ENCODE measurements at places on chromosomes 2 and 18.

GRCh38 chr2:188898261-188898660, 75.9 kb upstream of the COL3A1 start:
- no peak overlapping the region for H3K4me3 ChIP-seq
- H3K36me3 ChIP-seq = no peaks in the 10 kb centered on the region
- no peak for DNase-seq
- H3K27me3 ChIP-seq = no peaks in the 10 kb centered on the region
- no peak overlapping the region for H3K27ac ChIP-seq

- peaks cover 6% of the 10 kb centered on the region for H3K27me3 ChIP-seq
- H3K4me1 ChIP-seq = no peaks in the 10 kb centered on the region
- no peak for DNase-seq
- no peak overlapping the region for H3K27ac ChIP-seq
- no peaks in the 10 kb centered on the region for H3K36me3 ChIP-seq
These were observed 235.8 kb upstream of the RAB12 start for GRCh38 chr18:8373486-8373885.

DNA sequence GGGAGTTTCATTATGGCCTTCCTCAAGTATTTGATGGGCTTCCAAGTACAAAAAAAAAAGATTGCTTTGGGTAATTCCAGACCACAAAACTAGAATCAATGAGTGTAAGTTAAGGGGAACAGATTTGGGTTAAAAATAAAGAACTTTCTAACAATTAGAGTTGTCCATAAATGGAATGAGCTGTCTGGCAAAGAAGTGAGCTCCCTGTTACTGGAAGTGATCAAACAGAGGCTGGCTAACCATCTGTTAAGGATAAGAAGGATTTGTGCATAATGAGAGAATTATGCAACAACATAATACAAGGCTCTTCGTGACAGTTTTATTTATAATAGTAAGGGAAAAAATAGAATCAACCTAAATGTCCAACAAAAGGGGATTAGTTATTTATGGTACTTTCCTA, 44.6 kb upstream of the ACVR1 start:
- DNase-seq = no peak
- H3K4me3 ChIP-seq = no peak overlapping the region
- H3K4me1 ChIP-seq = peaks cover 9% of the 10 kb centered on the region

DNA sequence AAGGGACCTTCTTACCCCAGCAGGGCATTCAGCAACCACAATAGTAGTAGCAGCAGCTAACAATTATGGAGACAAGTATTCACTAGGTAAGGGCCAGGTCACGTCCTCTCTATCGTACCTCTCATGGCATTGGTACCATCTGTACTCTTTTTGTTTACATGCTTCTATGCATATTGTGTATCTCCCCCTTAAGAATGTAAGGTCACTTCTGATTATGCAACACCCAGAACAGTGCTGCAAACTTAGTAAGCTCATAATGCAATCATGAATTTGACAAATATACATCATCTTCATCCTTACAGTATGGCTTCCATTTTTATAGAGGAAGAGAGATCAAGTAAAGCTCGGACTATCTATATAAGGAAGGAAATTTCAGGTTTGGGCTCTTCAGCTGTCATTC, 46.1 kb downstream of the SPRED2 start:
- peaks cover 45% of the 10 kb centered on the region for H3K4me1 ChIP-seq
- no peak overlapping the region for H3K4me3 ChIP-seq
- peaks cover 10% of the 10 kb centered on the region for H3K27me3 ChIP-seq
- no peaks in the 10 kb centered on the region for H3K36me3 ChIP-seq
- H3K27ac ChIP-seq = no peak overlapping the region

- peak; percentile 72 for DNase-seq
- peaks cover 7% of the 10 kb centered on the region for H3K4me1 ChIP-seq
- peaks cover 8% of the 10 kb centered on the region for H3K27me3 ChIP-seq
- H3K4me3 ChIP-seq = peak overlapping the region; percentile 81
- no peaks in the 10 kb centered on the region for H3K36me3 ChIP-seq
These were observed 99.5 kb upstream of the STK39 start for GRCh38 chr2:168346725-168347477.

DNA sequence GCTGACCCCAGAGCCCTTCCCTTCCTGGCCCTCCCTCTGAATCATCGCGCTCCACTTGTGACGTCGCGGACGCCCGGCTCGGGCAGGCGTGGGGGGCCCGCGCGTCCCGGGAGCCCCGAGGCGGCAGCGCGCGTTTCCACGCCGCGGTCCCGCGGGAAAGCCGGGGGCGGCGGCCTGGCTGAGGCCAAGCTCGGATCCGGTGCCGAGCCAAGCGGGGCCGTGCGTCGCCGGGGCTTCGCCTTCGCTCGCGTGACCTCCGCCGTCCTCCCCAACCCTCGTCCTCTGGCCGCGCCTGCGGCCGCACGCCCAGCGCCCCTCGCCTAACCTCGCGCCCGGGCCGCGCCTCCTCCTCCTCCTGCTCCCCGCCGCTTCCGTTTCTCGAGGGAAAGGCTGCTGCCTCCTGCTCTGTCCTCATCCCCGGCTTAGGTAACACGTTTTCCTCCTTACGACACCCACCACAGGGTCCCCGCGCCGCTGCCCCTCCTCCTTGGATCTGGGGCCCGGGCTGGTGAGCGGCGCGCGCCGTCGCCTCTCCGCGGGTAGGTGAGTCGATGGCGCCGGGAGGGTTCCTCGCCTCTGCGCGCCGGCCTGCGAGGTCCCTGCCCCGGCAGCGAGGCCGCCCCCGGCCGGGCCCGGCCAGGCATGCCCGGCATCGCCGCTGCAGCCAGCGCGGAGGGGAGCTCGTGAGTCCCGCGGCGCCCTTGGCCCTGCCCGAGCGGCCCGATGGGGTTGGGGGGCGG, at the start of gene INPP1:
INPP1 (plus strand) TSS at position 54 of the 740 bp plus-strand sequence. CDS start 16,514 bp downstream, outside the sequence.
- peak within 1 kb of the TSS; percentile 89 for H3K27ac ChIP-seq
- peak within 1 kb of the TSS; percentile 84 for H3K4me3 ChIP-seq
- no peaks in the 10 kb centered on the region for H3K27me3 ChIP-seq
- H3K36me3 ChIP-seq = no peaks in the 10 kb centered on the region

DNA sequence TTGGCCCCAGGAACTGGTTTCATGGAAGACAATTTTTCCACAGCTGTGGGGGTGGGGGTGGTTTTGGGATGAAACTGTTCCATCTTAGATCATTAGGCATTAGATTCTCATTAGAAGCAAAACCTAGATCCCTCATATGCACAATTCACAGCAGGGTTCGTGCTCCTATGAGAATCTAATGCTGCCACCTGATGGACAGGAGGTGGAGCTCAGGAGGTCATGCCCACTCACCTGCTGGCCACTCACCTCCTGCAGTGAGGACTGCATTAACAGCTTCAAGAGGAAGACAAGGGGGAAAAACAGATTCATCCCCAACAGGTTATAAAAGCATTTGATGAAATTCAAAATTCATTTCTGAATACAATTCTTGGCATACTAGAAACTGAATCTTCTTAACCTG, 38.5 kb downstream of the THAP4 start:
- DNase-seq = no peak
- no peaks in the 10 kb centered on the region for H3K27me3 ChIP-seq
- peaks cover 91% of the 10 kb centered on the region for H3K36me3 ChIP-seq
- H3K27ac ChIP-seq = no peak overlapping the region
- no peak overlapping the region for H3K4me3 ChIP-seq

All from activated T-cell treated with anti-CD3 and anti-CD28 coated beads, Interleukin-2, amount 50 U/mL, for 24 hours (primary cell).